ACHN (cell line): ENCODE measurements at places on chromosomes 12 and 14.

DNA sequence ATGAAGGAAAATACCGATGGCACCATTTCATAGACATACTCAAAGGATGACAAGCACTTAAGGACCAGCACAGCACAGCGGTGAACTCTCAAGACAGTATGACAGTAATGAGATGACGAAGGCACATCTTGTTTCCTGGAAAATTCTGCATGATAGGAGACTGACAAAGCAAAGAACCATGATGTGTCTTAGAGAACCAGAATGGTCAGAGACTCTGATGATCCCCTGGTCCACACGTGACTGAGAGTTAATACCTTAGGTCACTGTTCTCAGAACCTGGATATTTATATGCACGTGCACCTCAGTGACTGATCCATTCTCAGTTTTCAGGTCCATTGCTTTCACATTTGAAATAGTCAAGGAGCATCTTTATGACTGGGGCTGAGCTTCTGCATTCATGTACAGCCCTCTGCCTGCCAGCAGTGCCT, 35.3 kb downstream of the PROX2 start:
- no peak for DNase-seq

DNA sequence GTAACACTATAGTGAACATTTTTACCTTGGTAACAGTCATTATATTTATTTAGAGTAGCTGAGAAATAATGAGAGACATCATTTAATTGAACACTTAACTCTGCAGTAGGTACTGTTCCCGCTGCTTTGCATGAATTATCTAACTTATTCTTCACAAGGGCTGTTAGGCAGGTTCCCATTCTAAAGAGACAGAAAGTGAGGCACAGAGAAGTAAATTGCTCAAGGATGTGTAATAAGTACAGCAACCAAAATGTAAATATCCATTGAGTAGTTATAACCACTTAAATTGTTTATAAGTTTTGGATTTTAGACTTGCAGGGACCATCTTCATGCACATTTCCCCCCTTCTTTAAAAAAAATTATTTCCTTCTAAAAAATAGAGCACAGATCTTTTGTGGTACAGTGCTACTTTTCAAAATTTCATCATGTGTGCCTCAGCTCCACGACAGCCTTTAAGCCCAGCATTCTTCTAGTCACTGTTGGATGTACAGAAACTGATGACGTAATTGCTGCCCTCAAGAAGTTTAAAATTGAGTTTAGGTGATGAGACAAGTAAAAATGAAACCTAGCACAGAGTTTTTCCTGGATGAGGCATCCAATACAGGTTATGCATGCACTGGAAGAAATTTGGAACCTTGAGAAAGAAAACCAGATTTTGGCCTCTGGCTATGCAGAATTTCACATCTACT, 6.0 kb upstream of the MANSC4 start:
- DNase-seq: no peak

- peak; percentile 96 for DNase-seq
Observed at GRCh38 chr12:15700595-15700994, 88.6 kb downstream of the EPS8 start.

DNA sequence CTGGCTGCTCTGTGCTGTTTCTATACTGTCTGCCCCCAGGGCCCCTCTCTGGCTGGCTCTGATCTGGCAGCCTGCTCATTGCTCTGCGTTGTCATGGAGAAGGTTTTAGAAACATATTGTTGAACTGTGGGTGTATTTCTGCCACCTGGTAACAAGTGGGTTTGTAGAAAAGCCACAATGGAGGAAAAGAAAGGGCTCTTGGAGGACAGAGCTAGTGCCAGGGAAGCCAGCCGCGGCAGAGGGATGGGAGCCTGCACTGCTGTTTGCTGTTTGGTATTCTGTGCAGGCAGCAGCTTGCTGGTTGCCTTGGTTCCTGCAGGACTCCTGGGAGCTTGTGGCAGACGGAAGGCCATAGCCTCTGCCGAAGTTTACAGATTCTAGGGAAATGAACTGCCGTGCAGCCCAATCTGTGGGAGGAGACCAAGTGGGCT, 15.1 kb downstream of the CCDC177 start:
- DNase-seq: no peak

GRCh38 chr12:19893514-19893913, 454.2 kb downstream of the AEBP2 start:
- peak; percentile 19 for DNase-seq

DNA sequence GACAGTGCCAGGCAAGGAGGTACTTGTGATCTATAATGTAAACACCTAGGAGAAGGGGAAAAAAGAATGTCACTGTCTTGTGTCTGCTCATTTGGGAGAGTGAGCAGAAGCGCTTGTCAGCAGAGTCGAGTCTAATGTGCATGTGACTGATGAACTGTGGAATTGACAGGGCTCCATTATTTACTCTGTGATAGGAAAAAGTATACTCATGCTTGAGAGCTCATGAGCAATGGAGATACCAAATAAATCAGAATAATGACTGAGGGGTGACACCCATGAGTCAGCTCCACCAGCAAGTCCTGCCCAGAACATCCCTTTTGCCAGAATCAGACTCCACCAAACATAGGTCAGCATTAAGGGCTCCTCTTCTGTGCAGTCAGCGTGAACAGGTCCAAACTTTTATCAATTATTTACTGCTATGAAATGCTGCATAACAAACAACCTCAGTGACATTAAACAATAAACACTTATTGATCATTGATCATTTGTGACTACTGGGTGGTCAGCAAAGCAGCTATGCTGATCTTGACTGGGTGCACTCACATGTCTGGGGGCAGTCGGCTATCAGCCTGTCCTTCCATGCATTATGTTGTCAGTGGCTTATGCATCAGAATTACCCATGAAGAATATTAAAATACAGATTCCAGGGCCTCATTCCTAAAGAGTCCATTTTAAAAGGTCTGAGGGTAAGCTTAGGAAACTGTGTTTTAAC, 29.2 kb upstream of the WSCD2 start:
- DNase-seq: no peak

GRCh38 chr14:94936401-94936892, 166.5 kb upstream of the GSC start:
- DNase-seq: no peak
